ENCODE measurements at places on chromosomes 2 and 18. TPM values are rescaled to one million over a fixed set of nuclear protein-coding genes. Genes with fewer than 3 reads are reported as not detected.

Gene GCG
- total RNA-seq = not detected

Gene KHK
- total RNA-seq = 3.6 TPM

GRCh38 chr18:74274700-74275099, 17.1 kb downstream of the CYB5A start:
- no peak for DNase-seq

DNA sequence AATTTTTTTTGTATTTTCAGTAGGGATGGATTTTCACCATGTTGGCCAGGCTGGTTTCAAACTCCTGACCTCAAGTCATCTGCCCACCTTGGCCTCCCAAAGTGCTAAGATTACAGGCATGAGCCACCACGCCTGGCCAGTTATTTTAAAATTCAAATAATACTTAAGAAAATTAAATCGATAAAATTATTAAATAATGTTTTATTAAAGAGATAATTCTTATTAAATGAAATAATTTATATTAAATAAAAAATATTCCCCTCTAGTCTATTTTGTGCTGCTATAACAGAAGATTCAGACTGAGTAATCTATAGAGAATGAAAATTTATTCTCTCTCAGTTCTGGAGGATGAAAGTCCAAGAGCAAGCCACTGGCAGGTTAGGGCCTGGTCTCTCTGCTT, 61.2 kb downstream of the PDK1 start:
- no peak for DNase-seq

- DNase-seq = peak; percentile 63
These were observed 44.8 kb downstream of the ASAP2 start for GRCh38 chr2:9251154-9252001.

- DNase-seq = no peak
These were observed 82.9 kb downstream of the NUP35 start for GRCh38 chr2:183207110-183207509.

GRCh38 chr2:118842661-118843482, 4.6 kb downstream of the EN1 start:
- DNase-seq = no peak

- DNase-seq = no peak
These were observed 1256.2 kb upstream of the CRIM1 start for GRCh38 chr2:35099342-35099741.

DNA sequence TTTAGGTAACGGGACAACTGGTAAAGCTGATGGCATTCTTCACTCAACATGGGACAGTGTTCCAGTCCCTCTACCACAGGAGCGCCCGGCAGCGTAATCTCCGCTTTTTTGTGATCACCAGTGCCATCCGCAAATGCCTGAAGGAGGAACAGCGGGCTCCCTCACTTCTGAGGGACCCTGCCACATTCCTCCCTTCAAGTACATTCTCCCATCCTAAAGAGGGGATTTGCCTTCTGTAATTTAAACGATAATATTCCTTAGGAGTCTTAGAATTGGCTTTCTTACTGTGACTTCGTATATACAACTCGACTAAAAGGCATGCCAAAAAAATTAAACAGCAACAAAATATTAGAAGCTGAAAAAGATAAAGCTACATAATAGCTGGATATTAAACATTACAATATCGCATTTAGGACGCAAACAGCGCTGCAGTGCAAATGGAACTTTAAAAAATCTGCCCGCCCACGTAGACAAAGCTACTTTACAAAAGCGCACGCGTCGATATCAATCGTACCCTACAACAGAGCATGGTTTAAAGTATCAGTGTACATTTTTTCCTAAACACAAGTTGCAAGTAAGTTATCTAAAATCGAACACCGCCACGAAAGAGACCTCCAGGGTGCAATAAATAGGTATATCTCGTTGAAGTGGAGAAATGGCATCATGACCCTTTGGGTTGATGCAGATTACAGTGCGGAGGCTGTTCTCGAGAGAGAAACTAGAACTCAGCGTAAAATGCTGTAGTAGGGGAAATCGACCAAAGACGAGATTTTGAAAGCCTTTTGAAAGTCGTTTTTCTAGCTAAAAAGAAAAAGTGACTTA, 2.3 kb upstream of the VSNL1 start:
- no peak for DNase-seq

GRCh38 chr2:169767243-169767888, 31.3 kb upstream of the SSB start:
- no peak for DNase-seq
